NCI-H1417 (cell line): ENCODE measurements at places on chromosomes 4 and X.

DNA sequence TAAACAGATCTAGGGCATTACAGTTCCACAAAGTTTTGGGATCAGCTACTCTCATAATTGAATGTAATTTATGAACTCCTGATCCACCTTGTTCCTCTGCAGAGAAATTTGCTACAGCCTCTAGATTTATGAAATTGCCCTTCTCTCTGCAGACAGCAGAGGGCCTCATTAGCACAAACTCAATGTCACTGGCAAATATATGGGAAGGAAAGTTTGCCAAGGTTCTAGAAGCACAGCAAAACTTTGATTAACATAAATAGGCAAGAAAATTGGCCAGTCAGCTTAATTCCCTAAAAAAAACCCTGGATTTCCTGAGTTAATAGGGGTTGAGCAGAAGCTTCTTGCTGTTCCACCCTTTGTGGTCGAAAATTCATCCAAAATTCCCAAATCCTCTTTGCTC lies 31.5 kb downstream of the PRPS1 start:
- DNase-seq, result peak; percentile 66

- no peak for DNase-seq
These were observed 22.4 kb downstream of the GAB1 start for GRCh38 chr4:143358923-143359643.

- DNase-seq, result peak; percentile 75
These were observed 2.0 kb upstream of the MXD4 start for GRCh38 chr4:2263926-2264321.

DNA sequence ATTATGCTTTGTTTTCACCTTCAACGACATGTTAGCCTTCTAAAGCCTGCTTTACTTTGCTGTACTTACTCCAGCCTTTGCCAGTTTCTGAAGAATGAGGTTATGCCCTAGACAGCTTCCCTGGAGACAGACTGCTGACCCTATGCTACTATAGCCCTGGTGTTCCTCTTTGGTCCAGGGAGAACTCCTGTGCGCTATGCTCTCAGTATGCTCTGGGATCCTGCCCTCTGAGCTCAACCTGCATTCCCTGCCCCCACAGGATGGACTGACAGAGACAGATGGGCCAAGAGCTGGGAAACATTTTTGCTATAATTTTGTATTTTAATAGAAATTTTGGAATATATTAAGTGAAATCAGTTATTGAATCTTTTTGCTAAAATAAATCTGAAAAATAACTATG lies 425.9 kb downstream of the TMA16 start:
- no peak for DNase-seq

DNA sequence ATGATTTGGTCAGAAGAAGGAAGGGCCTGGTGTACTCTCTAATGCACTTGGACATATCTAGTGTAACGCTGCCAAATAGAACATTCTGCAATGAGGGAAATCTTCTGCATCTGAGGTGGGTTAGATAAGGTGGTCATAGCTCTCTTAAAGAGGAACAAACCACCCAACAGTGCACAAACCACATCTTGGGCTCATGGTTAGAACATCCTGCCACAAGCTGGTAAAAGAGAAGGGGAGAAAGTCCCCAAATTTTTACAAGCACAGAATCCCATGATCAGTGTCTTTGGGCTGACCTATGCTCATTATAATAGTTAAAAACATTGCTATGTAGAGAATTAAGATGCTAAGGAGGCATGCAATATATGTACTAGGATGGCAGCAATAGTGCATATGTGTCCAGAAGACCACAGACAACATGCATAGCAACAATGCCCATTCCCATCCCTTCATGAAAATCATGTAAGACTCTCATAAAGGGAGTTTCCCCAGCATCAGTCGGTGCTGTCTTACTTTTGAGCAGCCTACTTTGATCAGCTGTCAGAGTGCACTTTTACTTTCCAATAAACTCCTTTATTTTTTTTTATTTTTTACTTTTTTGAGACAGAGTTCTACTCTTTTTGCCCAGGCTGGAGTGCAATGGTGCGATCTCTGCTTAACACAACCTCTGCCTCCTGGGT lies 99.7 kb upstream of the SLC7A11 start:
- DNase-seq, result no peak

DNA sequence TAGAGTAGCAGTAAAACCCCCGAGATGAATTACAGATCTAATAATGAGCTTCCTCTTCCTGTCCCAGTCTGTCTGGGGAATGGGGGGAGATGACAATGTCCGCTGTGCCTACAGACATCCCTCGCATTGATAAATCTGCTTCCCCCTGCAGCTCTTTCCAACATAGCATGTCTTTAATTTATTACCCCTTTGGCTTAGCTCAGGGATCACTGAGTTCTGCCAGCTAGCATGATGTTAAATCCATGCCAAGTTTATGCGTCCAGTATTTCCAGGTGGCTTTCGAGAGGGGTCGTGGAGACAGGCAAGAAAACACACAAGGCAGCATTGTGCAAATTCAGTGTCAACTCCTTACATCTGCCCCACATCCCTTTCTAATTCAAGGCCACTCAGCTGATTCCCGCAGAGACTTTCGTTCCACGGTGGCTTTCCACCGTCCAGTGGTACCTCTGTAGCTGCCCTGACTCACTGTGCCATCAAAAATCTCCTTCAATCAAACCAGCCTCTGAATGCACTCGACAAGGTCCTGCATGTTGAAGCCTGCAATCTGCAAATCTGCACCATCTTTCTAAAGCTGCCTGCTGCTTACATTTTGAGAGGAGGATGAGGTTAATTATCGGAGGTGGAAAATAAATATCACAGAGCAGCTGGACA lies 75.1 kb downstream of the MXRA5 start:
- no peak for DNase-seq

GRCh38 chrX:29435396-29435795 lies 780.0 kb upstream of the MAGEB2 start:
- no peak for DNase-seq

- no peak for DNase-seq
These were observed 2184.4 kb upstream of the AGA start for GRCh38 chr4:179626687-179627086.

DNA sequence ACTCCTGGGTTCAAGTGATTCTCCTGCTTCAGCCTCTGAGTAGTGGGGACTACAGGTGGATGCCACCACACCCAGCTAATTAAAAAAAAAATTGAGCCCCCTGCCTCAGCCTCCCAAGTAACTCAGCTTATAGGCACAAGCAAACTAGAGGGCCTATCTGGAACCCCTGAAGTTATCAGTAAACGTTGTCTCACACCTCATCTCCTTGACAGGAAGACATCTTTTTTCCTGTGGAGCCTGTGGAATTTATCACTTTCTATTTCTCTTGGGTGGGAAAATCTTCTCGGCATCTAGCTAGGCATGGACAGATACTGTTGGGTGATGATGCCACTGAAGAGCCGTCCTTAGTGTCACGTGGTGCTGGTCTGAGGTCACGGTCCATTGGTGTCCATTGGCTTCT lies 171.3 kb downstream of the SOWAHB start:
- no peak for DNase-seq

- DNase-seq, result no peak
These were observed 31.9 kb downstream of the NPFFR2 start for GRCh38 chr4:72063726-72064125.

DNA sequence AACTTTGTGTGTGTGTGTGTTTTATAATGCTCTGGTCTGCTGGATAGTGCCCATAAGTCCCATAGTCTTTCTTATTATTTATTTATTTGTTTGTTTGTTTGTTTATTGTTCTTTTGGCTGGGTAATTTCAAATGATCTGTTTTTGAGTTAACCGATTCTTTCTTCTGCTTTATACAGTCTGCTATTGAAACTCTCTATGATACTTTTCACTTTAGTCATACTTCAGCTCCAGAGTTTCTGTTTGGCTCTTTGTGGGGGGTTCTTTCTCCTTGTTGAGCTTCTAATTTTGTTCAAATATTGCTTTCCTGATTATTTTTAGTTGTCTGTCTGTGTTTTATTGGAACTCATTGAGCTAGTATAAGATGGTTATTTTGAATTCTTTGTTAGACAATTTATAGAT lies 10.0 kb downstream of the CXCL3 start:
- no peak for DNase-seq

GRCh38 chr4:75660491-75660890 lies 12.7 kb downstream of the G3BP2 start:
- DNase-seq, result no peak

GRCh38 chrX:147739196-147739595 lies 172.5 kb upstream of the FMR1 start:
- no peak for DNase-seq

DNA sequence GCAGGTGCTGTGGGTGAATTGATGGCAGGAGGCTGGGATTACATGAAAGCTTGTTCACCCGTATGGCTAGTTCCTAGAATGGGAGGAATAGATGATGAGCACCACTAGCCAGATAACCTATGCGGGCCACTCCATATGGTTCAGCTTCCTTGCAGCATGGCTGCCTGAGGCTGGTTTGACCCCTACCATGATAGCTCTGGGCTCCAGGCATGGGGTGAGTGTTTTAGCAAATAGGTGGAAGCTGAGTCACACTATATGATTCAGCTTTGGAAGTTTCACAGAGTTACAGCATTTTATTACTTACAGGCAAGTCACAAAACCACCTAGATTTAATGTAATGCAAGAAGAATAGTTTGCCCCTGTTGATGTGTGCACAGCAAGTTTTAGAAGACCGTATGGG lies 603.2 kb downstream of the STIM2 start:
- DNase-seq, result no peak

GRCh38 chr4:20538905-20539304 lies 161.4 kb upstream of the PACRGL start:
- DNase-seq, result peak; percentile 82

- DNase-seq, result no peak
These were observed 594.1 kb downstream of the GLUD2 start for GRCh38 chrX:121641560-121641959.

DNA sequence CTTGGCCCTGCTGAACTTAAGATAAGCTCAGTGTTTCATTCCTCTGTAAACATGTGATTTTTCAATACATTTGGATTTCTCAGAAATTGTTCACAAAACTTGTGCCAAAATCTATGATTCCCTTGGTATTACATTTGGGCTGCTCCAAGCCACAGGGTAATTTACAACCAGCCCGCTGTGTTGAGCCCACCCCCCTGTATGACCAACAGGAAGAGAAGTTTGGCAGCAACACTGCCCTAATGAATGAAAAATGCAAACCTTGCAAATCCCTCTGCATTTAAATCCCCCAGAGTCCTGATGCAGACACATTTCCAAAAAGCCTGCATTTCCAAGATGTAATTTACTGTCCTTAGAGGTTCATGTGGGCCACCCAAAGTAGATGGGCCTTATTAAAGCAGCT lies 34.1 kb upstream of the GAB1 start:
- DNase-seq, result no peak

- DNase-seq, result no peak
These were observed 9.5 kb upstream of the ANKRD50 start for GRCh38 chr4:124722071-124722470.

GRCh38 chrX:1027680-1028079 lies 184.8 kb downstream of the CRLF2 start:
- DNase-seq, result no peak

DNA sequence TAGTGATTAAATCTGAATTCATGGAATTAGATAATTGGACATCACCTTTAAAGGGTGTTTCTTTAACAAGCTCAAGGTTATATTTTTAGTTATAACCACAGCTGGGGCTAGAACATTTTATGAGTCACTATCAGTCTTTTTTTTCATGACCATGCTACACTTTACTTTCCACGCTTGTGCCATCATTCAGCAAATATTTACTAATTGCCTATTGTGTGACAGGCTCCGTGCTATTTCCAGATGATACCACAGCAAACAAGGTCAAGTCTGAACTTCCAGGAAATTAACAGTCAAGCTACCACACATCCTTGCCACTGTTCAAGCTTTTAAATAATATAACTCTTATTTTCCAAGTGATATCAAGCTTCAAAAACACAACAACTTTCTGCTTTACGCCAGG lies 16.5 kb downstream of the SPANXN3 start:
- peak; percentile 20 for DNase-seq

DNA sequence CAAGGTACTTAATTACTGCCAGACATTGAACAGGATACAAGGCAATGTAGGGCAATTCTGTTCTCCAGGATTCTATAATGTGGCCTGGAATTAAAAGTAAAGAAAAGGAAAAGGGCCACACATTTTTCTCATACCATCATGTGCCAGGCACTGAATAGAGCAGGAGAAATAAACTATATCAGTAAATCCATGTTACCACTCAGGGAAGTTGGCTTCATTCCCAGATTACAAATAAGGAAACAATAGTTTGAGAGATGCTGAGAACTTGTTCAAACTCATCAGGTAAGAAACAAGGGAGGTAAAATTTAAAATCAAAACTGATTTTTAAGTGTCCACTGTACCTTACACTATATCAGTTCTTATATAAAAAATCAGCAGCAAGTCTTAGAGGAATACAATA lies 645.0 kb upstream of the ATOH1 start:
- peak; percentile 69 for DNase-seq

- DNase-seq, result no peak
These were observed 9.9 kb downstream of the APBB2 start for GRCh38 chr4:41204400-41204978.

- no peak for DNase-seq
These were observed 6.8 kb downstream of the PLA2G12A start for GRCh38 chr4:109723110-109723509.

DNA sequence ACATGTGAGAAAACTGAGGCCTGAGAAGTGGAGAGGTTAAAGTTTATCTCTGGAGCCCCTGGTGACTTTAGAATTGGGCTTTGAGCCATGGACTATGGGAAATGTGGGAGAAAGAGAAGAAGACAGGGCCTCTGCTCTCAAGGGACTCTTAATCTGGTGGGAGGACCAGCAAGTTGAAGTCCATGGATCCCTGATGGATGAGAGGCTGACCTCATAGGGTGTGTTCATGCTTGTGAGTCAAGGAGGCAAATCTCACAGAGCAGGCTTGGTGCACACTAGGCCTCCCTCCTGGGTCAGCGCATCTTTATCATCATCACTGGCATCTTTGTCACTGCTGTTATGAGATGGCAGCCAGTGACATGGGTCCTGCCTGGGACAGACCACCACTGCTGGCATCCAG lies 211.9 kb downstream of the AFAP1 start:
- DNase-seq, result no peak

DNA sequence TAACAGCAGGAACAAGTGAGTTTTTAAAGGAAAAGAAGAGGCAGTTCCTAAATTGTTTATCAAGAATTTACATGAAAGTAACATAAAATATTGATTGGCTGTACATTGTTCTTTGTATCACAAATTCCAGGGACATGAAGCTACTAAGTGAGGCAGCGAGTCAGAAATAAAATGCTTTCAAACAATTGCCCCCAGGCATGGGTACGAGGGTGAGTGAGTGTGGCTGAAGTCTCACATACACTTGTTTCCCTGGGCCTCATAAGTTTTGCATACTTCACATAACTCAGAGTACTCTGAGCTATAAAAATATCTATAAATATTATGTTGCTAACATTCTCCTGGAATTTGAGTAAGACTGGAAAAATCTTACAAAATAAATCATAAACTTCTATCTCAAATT lies 511.6 kb upstream of the PRKX start:
- DNase-seq, result peak; percentile 13

DNA sequence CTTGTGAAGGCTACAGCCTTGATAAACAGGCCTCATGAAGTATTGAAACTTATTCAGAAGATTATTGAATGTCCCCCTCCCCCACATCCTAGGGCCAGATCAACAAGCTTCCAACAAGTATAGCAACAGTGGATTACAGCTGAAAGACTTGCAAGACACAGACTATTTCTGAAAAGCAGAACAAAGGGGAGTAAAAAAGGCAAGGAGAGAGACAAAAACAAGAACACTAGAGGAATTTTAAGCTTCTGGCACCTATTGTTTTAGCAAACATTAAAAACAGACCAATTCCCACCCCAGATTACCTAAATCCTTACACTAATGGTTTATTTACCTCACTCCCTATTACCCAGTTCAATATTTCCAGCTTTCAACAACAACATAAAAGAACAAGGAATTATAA lies 446.3 kb upstream of the FSTL5 start:
- no peak for DNase-seq
